ENCODE measurements at places on chromosomes 3 and 15. TPM values are rescaled to one million over a fixed set of nuclear protein-coding genes. Genes with fewer than 3 reads are reported as not detected.

Gene ISLR
- polyA plus RNA-seq = 43.2 TPM

Gene LDHAL6B
- polyA plus RNA-seq = 0.23 TPM

Gene CLDN18
- 2.7 TPM for polyA plus RNA-seq

DNA sequence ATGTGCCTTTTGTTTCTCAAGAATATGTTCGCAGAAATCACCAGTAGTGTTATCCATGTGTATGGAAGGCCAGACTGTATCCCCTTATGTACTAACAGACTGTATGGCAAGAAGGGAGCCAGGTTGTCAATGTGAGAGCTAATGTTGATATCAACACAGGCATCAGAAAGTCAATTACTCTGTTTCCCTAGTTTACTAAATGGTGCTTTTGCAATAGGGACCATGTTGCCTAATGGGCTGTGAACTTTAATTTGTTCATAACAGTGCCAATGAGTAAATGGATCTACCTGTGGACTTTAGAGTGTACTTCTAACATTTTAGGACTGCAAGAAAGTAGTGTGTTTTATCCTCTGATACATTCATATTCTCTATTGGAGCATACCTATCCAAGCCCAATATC, 431.8 kb upstream of the TPRG1 start:
- DNase-seq = no peak

GRCh38 chr3:128382221-128382807, 84.4 kb downstream of the DNAJB8 start:
- DNase-seq = no peak

GRCh38 chr15:56866803-56867202, 51.6 kb upstream of the TCF12 start:
- no peak for DNase-seq

GRCh38 chr15:85302271-85302670, 78.1 kb upstream of the AKAP13 start:
- no peak for DNase-seq

DNA sequence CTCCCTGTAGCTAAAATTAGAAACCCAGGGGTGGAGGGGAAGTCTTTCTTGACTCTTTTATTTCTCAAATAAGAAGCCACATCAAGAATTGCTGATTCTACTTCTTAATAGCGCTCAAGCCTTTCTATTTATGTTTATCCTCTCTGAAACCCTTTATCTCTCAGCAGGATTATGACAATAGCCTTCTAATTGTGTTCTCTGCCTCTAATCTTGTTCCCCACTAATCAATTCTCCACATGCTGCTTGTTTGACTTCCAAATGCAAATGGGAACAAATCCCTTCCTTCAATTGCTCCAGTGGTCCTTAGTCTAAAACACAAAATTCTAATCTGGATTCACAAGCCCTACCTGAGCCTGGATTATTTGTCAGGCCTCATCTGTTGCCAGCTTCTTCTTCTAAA, 43.7 kb upstream of the CFAP20DC start:
- no peak for DNase-seq
